ENCODE measurements at places on chromosomes 5 and 9.

DNA sequence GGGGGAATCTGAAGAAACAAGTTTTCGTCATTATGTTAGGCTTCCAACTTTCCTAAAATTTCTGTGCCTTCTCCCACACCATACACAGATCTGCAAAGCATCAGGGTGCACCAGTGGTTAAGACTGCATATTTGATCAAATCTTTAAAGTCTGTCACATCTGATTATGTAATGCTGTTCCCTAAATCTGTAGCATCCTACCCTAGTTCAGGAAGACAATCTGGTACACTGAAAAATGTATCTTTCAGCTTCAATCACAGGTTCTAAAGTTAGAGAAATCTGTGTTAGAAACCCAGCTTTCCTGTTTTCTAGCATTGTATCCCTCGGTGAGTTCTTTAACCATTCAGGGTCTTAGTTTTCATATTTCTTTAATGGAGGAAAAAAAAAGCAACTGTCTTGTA lies 3.9 kb downstream of the SSBP2 start:
- DNase-seq, result no peak

GRCh38 chr5:179716286-179716685 lies 16.3 kb upstream of the MAML1 start:
- no peak for DNase-seq

GRCh38 chr5:133432956-133433532 lies 179.3 kb downstream of the FSTL4 start:
- no peak for DNase-seq

DNA sequence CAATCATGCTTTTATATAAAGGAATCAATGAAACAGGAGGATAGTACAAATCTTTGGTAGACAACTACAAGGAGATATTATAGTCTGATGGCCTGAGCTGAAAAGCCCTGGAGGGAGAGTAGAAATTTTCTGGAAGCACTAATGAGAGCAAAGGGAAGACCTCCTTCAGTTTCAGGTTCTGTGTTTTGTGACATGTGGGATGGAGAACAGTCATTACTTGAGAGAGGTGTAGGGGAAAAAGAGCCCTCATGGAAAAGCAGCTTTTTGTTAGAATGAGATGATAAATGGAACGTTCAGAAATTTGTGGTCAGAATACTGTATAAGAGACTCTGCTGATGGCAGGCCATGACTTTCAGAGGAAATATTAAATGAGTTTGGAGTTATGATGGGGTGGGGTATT lies 360.6 kb upstream of the MEF2C start:
- DNase-seq, result no peak

All from stimulated activated CD8-positive, alpha-beta memory T cell treated with anti-CD3 and anti-CD28 coated beads, Interleukin-4, amount 100 ng/mL, for 4 hours (primary cell).